ENCODE measurements at places on chromosomes 1 and 21. TPM values are rescaled to one million over a fixed set of nuclear protein-coding genes. Genes with fewer than 3 reads are reported as not detected.

GRCh38 chr1:46480959-46481646 lies 8.5 kb upstream of the DMBX1 start:
- H3K4me1 ChIP-seq: no peaks in the 10 kb centered on the region
- peaks cover 51% of the 10 kb centered on the region for H3K27me3 ChIP-seq
- H3K27ac ChIP-seq: no peak overlapping the region
- no peak for DNase-seq
- no peaks in the 10 kb centered on the region for H3K36me3 ChIP-seq

- DNase-seq: no peak
- H3K36me3 ChIP-seq: peaks cover 3% of the 10 kb centered on the region
- H3K27ac ChIP-seq: no peak overlapping the region
- peaks cover 28% of the 10 kb centered on the region for H3K4me1 ChIP-seq
- peaks cover 6% of the 10 kb centered on the region for H3K27me3 ChIP-seq
- H3K4me3 ChIP-seq: no peak overlapping the region
These were observed 8.2 kb upstream of the TGFBR3 start for GRCh38 chr1:91894036-91894761.

GRCh38 chr1:244021427-244021826 lies 29.7 kb upstream of the ZBTB18 start:
- no peaks in the 10 kb centered on the region for H3K36me3 ChIP-seq
- DNase-seq: no peak
- no peak overlapping the region for H3K4me3 ChIP-seq
- H3K27me3 ChIP-seq: peaks cover 6% of the 10 kb centered on the region
- H3K27ac ChIP-seq: no peak overlapping the region
- H3K4me1 ChIP-seq: no peaks in the 10 kb centered on the region

Gene ADGRL4
- total RNA-seq: not detected

Measured in activated naive CD8-positive, alpha-beta T cell treated with anti-CD3 and anti-CD28 coated beads for 36 hours (primary cell).